ENCODE measurements at places on chromosomes 3 and 15. TPM values are rescaled to one million over a fixed set of nuclear protein-coding genes. Genes with fewer than 3 reads are reported as not detected.

SLC33A1 gene
- 34.8 TPM for total RNA-seq

GLDN gene
- 4.9 TPM for total RNA-seq

CFAP20DC gene
- not detected for total RNA-seq

TAGLN3 gene
- total RNA-seq, result 0.48 TPM

C3orf85 gene
- total RNA-seq, result not detected
